SHP77 (cell line): ENCODE measurements at places on chromosomes 2 and 18.

DNA sequence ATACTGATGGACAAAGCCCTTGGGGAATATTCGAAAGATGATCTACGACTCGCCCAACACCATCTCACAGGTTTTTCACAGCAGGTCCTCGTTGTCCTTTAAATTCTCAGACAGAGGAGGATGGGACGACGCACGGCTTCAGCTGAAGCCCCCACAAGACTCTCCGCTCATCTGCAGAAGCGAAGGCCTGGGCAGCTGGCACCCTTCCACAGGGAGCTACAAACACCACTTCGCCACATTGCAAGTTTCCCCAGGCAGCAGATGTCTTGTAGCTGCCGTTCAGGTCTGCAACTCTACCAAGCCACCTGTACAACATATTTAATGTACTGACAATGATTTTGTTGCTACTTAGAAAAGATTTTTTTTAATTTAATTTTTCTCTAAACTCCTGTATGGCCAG, 642.9 kb downstream of the ZEB2 start:
- no peak for DNase-seq

DNA sequence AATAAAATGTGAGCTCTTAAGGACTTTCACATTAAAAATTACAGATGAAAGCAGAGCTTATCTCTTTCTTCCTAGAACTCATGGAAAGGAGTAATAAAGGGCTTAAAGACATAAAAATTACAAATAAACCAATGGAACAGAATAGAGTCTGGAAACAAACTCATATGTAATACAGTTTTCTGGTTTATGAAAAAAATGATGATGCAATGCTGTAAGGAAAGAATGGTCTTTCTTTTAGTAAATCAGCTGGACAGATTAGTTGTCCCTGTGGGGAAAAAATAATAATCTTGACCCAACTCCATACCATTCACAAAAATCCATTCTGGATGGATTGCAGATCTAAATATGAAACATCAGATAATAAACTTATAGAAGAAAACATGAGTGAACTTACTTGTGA, 54.2 kb downstream of the TMEM185B start:
- DNase-seq = no peak

GRCh38 chr2:27852691-27853090, 37.5 kb downstream of the RBKS start:
- no peak for DNase-seq

- DNase-seq = no peak
These were observed 7.9 kb upstream of the LBH start for GRCh38 chr2:30223413-30223874.

DNA sequence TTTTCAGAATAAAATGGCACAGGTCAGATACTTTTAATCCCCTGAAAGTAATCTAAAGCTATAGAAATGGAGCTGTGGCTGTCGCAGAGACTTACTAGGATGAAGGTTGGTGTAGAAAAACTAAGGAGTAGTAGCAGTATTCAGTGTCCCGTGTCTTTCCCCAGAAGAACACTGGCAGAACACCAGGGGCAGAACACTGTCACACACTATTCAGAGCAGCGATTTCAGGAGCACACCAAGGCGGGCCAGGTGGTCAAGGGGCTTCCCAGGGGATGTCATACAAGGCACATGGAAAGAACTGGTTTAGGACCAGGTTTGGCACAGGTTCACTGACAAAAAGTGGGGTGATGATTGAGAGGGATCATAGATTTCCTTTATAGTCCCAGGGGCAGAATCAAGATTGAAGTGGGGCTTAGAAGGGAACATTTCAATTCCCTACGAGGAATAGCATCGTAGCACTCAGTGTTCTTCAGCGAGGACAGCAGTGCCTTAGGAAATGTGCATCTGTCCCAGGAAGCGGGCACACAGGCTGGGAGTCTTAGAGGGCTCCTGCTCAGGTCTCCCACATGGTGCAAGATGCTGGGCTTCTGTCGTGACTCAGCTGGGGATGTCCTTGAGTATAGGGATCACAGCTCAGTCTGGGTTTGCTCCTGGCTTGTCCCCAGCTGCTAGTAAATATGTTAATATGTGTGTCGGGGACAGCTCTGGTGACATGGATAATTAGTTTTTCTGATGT, 22.6 kb downstream of the BCL2L11 start:
- no peak for DNase-seq

DNA sequence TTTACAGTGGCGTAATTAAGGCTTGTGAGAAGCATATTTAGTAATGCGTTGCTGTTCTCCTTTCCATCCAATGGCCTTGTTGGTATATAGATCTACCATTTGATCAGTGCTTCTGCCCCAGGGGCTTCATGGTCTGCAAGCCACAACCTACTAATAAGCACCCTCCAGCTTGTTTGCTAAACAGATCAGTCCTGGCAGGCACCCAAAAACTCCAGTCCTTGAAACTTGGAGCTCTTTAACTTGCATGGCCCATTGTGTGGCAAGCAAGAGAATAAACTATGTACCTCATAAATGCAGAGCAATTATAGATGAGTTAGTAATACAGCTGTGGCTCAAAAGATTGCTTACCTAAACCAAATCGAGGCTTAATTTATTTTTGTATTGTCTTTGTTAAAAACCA, 158.5 kb downstream of the FTCDNL1 start:
- DNase-seq = peak; percentile 53

DNA sequence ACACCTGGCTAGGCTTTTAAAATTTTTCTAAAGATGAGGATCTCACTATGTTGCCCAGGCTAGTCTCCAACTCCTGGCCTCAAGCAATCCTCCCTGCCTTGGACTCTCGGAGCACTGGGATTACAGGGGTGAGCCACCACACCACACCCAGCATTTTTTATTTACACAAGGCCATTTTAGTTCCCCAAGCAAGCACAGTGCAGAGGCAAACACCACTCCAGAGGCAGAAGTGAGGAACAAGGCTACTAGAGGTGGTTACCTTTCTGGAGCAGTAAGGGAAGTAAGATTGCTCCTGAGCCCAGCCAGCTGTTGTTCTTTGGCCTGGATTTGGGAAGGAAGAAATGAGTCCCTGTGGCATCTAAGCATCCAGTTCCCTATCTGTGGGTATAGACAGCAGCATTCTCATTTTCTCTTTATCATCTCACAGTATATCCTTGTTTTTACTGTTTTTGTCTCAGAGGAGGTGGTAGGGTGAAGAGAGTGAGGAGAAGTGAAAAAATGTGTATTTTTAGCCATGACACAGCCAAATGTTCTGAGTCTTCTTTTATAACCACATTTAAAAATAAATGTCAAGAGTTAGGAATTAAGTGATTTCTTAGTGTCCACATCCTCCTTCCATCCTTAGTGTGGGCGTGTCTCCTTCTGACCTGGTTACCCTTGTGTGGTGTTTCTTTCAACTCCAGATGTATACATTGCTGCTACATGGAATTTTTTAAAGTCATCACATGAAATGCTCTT, 10.5 kb upstream of the TTC39C start:
- no peak for DNase-seq

GRCh38 chr2:21443494-21444105, 319.8 kb downstream of the TDRD15 start:
- no peak for DNase-seq

GRCh38 chr2:241356871-241357260, 781 bp downstream of the FARP2 start:
- no peak for DNase-seq

GRCh38 chr2:61759718-61760117, 94.1 kb downstream of the FAM161A start:
- DNase-seq = no peak

- no peak for DNase-seq
These were observed 592 bp downstream of the ME2 start for GRCh38 chr18:50879302-50880118.

- DNase-seq = no peak
These were observed 253.5 kb downstream of the DYSF start for GRCh38 chr2:71706836-71707235.

GRCh38 chr2:29715655-29716054, 205.7 kb downstream of the ALK start:
- DNase-seq = no peak

- no peak for DNase-seq
These were observed 9.9 kb upstream of the PRELID3A start for GRCh38 chr18:12397793-12398192.

- no peak for DNase-seq
These were observed 52.6 kb downstream of the ATIC start for GRCh38 chr2:215364157-215365155.

GRCh38 chr2:126244937-126245336, 411.0 kb upstream of the GYPC start:
- peak; percentile 57 for DNase-seq

DNA sequence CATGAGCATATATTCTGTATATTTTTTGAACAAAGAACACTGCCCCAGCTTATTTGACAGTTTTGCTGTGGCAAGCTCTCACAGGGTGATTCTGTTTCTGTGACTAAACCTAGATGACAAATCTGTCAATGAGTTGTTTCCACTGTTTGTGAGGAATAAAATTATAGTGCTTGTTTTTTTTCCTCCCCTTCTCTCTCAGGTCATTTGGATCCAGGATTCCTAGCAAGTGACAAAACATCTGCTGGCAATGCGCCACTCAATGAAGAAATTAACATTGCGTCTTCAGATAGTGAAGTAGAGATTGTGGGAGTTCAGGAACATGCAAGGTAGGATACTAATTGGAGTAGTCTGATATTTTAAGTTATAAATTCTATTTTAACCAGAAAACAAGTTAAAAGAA, 149.3 kb downstream of the HAUS1 start:
- no peak for DNase-seq

- DNase-seq = no peak
These were observed 90.0 kb downstream of the PLEKHM3 start for GRCh38 chr2:207935121-207935990.

DNA sequence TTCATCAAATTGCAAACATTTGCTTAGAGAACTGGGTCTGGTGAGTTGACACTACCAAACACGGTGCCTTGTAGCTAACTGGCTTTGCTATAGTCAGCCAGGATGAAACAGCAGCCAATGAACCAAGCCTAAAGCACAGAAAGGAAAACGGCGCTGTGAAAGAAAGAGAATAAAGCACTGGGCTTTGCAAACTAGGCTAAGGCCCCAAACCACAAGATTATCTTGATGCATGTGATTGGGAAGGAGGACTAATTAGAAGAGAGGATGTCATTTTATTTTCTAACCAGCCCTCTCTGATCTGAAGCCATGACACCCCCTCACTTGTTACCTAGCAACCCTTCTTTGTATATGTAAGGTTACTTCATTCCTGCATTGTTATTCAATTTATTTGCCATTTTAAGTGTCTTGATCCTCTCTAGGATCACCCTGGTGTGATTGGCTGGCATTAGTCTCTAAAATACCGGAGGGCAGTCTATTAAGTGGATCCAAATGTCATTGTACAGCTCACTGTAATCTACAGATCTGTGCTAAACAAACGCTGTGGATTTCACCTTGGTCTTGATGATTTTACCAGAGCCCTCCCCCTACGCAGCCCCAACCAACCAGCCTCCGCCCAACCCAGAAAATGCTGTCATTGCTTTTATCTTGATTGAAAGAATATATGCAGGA, 395.4 kb upstream of the ACVR2A start:
- DNase-seq = peak; percentile 10

- DNase-seq = no peak
These were observed 810.4 kb upstream of the HS6ST1 start for GRCh38 chr2:129129087-129129486.

DNA sequence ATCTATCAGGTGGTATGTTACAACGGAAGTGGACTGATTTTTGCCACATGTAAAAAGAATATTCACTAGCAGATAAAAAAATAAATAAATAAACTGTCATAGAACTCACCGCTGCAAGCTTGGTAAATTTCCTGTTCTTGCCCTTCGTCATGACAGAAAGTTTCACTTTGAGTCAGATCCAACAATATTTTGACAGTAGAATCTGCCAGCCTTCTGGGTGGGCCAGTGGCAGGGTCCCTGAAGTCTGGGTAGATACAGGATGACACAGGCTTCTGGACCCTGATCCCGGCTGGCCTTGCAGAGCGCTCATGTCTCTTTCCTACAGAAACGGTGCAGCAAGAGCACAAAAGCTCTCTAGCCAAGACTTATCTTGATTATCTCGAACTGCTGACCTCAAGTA, 97.8 kb upstream of the PMAIP1 start:
- DNase-seq = no peak

DNA sequence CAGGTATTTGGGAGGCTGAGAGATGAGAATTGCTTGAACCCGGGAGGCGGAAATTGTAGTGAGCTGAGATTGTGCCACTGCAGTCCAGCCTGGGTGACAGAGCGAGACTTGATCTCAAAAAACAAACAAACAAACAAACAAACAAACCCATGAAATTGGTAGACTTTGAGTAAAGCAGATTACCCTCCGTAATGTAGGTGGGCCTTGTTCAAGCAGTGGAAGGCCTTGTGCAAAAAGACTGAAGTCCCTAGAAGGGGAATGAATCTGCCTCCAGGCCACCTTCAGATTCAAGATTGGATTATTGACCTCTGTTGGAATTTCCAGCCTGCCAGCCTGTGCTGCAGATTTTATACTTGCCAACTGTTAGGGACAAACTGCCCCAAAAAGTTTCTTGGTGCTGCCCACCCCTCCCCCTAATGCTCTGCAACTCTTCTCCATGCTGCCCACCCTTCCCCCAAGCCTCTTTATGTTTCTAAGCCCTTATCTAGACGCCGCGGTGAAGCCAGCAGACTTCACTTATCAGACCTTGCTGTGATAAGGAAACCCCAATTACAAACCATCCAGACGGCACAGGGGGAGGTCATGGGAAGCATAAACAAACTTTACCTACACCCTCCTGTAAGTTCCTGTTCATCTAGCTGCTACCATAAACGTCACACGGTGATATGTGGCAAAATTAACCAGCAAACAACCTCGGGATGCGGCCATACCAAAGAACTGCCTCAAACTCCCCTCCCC, 17.0 kb downstream of the CYP27A1 start:
- DNase-seq = no peak

- DNase-seq = no peak
These were observed 563.6 kb downstream of the SLC4A3 start for GRCh38 chr2:220191031-220191430.

- no peak for DNase-seq
These were observed 79.3 kb downstream of the SDC1 start for GRCh38 chr2:20145497-20146193.

DNA sequence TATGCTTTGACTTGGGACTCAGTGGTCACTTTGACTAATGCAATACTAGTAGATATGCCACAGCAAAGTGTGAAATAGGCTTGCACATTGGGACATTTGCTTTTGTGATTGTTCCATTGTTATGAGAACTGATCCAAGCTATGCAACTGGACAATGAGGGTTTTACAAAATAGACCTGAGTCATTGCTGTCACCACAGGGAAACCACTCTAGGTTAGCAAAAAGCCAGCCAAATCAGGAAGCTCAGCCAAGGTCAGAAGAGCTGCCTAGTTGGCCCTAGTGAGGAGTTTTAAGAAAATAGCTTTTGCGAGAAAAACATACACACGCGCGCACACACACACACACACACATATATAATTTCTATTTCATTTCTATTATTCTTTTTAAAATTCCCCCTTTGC, 452.4 kb upstream of the CDH7 start:
- no peak for DNase-seq
